Stimulated activated CD4-positive, alpha-beta T cell treated with anti-CD3 and anti-CD28 coated beads, Interleukin-12 subunit alpha, Interleukin-12 subunit beta, amount 100 ng/mL, for 4 hours (primary cell): ENCODE measurements at places on chromosomes 16 and 17.

DNA sequence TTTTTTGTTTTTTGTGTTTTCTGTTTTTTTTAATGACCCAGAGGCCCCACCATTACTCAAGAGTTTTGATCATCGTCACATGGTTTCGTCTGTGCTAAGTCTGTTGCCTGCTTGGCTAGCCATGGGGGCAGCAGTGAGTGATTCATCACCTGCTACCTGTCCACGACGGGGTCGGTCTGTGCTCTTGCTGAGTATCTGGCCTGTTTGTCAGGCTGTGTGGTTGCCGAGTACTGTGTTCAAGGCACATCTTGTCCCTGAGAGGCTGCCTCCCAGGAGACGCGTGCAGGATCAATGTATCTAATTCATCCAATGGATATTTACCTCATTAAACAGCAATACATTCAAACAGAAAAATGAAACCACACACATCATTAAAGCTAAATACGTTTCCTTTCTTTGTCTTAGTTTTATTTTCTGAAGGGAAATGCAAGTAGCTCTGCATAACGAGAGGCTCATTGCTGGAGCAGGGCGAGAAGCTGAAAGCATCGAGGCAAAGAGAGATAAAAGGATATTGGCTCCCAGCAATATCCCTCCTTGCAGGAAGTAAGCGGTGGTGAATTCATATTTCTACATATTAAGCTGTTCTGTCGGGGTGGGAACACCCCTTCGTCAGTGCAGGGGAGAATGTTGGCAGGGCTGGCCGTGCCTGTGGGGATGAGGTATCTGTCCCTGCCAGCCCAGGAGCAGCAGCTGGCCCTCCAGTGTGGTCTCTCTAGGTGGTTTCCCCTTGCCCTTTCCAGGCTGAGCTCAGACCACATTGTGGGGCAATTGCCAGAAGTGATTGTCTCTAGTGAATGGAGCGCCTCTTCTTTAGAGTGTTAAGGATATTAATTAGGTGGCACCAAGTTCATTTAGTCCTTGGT is 166.2 kb upstream of the ASIC2 start:
- no peak for DNase-seq

DNA sequence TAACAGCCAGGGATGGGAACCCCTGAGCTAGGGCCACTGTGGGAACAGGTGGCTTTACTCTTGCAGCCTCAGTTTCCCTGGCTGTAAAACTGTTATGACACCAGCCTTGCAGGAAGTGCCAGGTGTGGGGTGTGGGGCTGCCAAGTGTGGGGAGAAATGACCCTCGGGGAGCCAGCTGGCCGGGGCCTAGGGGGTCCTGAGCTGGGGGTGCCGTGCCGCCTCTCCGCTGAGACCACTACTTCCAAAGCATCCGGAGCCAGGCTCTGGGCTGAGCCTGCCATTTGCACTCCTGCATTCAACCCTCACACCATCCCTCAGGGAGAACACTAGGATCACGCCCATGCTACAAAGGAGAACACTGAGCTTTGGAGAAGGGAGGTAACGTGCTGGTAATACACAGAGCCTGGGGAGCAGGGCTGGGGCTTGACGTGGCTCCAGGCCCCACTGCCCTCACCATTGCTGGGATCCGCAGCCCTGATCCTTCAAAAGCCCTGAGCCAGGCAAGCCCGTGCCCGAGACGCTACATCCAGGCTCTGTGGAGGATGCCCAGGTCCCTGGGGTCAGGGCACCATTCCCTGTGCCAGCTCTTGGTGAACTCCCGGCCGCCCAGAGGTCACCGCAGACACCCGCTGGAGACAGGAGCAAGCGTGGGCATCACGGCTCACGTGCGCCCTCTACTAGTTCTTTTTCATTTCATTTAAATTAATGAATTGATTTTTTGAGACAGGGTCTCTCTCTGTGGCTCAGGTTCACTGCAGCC is 28.8 kb upstream of the GINS2 start:
- DNase-seq = peak; percentile 45

GRCh38 chr17:76421044-76421407 is 31.9 kb downstream of the UBE2O start:
- no peak for DNase-seq

- DNase-seq = no peak
Measured at GRCh38 chr16:76665571-76666275, 388.5 kb downstream of the CNTNAP4 start.

- DNase-seq = no peak
Measured at GRCh38 chr17:20927308-20927977, 115.4 kb downstream of the USP22 start.

DNA sequence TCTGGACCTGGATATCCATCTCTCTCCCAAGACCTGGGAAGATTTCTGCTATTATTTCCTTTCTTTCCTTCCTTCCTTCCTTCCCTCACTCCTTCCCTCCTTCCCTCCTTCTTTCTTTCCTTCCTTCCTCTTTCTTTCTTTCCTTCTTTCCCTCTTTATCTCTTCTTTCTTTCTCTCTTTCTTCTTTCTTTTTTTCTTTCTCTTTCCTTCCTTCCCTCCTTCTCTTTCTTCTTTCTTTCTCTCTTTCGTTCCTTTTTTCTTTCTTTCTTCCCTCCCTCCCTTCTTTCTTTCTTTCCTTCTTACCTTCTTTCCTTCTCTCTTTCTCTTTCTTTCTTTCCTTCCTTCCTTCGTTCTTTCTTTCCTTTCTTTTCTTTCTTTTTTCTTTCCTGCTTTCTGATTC is 37.8 kb upstream of the N4BP1 start:
- DNase-seq = no peak

GRCh38 chr17:49487183-49487582 is 7.9 kb upstream of the NGFR start:
- DNase-seq = no peak

GRCh38 chr16:85924675-85925074 is 25.7 kb downstream of the IRF8 start:
- peak; percentile 50 for DNase-seq

- no peak for DNase-seq
Measured at GRCh38 chr17:58041161-58041560, 34.1 kb upstream of the SRSF1 start.

DNA sequence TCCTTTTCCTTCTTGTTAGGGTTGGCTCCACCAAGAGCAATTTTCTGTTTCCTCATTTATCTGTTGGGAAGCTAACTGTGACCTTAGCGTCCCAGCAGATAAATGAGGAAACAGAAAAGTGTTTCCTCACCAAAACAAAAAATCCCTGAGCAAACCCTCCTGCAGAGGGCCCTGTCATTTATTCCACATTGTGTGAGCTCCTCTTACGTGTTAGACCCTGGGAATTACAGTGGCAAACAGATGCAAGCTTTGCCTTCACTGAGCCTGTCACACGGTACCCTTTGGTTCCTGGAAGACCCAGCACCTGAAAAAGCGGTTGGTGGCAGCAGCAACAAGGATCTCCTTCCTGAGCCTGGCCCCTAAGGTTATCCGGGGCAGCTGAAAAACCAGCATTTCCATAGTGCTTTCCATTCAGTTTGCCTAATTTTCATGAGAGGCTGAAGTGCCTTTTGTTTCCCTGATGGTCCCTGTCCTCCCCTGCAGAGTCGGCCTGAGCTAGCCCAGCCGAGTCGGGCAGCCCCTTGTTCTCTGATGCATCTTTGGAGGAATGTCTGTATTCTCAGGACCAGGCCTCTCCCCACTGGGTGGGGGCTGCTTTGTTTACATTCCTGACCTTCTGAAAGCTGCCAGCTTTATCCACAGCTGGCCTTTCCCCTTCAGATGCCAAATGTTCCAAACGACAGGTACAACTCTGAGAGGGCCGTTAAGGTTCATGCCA is 34.7 kb downstream of the YPEL2 start:
- no peak for DNase-seq

DNA sequence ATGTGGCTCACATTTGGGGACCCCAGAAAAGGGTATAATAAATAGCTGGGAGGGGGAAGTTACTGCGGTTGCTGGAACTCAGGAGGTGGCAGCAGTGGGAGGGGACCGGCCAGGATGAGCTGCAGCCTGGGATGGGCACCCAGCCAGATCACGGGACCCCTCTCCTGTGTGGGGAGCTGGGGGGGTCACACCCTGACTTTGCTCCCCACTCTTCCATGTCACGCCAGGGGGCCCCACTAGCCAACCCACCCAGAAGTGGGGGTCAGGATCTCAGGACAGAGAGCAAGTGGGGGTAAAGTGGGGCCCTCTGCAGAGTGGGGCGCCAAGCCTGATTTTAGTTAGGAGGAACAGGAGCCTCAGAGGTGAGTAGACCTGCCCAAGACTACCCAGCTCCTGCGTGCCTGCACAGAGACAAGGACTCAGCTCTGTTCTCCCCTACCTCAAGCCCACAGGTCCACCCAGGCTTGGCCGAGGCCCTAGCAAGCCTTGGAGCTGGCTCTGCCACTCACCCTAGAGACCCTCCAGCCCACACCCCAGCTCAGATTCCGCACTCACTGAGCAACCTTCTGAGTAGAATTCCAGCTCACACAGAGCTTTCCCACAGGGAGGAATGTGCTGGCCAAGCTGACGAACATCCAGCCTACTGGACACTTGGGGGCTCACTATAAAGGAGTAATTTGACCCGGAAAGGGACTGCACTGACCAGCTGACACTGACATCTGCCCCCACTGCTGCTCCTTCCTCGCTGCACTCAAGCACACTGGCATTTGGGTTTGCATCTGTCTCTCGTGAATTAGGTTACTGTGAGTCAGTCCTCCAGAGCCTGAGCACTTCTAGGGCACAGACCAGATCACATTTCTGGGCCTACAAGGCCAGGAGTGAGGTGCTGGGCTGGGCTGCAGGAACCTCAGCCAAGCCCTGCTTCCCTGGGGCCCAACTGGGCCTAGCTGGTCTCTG is 310.1 kb downstream of the C16orf95 start:
- no peak for DNase-seq

GRCh38 chr17:64773836-64774761 is 112.0 kb upstream of the SMURF2 start:
- no peak for DNase-seq

GRCh38 chr17:10716218-10716617 is 13.6 kb downstream of the TMEM220 start:
- no peak for DNase-seq

DNA sequence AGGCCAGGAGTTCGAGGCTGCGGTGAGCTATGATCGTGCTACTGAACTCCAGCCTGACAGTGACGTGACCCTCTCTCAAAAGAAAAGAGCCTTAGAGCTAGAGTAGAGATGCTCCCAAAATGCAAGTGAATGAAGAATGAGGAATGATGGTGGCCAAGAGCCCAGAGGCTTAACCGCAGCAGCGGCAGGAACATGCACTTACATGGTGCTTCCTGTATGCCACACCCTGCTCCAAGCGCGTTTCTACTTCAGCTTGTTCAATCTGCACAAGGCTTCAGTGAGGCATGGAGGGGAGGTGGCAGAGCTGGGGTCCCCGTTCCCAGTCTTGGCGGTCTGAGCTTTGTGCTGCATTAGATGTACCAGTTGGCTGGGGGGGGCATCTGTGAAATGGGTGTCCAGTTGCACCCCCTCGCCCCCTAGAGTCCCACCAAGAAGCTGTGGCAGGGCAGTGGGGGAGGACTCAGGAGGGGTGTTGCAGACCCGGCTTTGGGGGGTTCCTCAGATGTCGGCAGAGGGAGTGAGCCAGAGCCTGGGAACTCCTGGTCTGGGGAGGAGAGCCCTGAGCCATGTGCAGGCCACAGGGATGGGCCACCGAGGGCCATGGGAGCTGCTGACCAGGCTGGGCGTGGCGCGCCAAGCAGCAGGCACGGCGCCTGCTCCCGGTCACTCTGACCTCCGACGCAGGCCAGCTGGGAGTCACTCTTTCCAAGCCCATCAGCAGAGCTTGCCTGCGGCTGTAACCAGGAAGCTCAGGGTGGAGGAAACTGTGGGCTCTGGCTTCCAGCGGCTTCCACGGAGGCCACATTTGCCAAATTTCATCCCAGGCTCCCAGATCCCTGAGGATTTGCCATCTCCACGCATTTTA is 260.1 kb downstream of the PARN start:
- no peak for DNase-seq

- no peak for DNase-seq
Measured at GRCh38 chr16:59295993-59296736, 562.0 kb upstream of the GOT2 start.

DNA sequence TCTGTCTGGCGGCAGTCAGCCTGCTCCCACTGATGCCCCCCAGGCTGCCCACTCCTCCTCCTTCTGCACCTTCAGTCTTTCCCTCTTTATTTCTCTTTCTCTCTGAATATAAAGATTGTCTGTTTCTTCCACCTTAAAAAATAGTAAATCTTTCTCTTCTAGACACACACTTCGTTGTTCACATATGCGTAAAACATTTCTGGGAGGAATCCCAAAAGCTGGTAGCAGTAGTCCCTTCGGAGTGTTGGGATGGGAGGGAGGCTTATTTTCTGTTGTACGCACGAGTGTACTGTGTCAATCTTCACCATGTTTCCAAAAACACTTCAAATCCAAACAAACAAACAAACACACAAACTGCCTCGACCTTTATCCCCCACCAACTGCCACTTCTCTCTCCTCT is 9.9 kb downstream of the OSBPL7 start:
- DNase-seq = no peak

DNA sequence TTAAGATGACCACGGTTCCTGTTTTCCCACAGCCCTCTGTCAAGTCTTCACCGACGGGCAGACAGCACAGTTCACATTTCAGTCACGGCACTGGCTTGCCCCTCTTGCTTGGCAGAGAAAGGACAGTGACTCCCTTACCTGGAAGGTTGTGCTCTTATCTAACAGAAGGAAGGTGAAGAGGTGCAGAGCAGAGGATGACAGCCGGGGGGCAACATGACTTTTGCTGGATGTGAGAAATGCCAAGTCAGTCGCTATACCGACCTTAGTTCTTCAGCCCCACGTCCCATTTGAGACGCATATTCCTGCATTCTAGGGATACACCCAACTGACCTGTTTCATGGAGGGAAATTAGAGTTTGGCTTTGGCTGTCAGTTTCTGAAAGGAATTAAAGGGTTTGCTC is 492.3 kb downstream of the NPIPA7 start:
- DNase-seq = no peak

DNA sequence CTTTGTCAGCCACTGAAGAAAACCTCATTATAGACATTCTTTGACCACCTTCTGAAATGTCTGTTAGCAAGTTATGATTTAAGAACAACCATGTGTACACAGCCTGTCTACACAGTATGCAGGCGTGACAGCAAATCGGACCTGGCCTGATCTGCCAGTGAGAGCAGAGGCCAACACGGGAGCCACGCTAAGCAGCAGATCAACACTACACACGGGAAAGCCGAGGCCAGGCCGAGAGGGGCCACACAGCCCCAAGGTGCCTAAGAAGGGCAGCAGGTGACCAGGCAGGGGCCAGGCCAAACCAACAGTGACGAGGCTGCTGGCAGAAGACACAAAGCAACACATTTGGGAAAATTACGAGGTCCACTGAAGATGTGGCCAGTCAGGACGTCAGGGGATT is 16.3 kb upstream of the FAAP100 start:
- no peak for DNase-seq
